ENCODE measurements at places on chromosomes 3 and 15.

- no peaks in the 10 kb centered on the region for H3K36me3 ChIP-seq
- H3K4me1 ChIP-seq: no peaks in the 10 kb centered on the region
- no peak for DNase-seq
- no peaks in the 10 kb centered on the region for H3K27me3 ChIP-seq
Observed at GRCh38 chr3:39639344-39640236, 169.8 kb upstream of the MYRIP start.

GRCh38 chr3:66393333-66394005 is 107.4 kb downstream of the LRIG1 start:
- no peaks in the 10 kb centered on the region for H3K27me3 ChIP-seq
- H3K36me3 ChIP-seq: no peaks in the 10 kb centered on the region
- H3K4me3 ChIP-seq: no peak overlapping the region

GRCh38 chr3:156036258-156037053 is 83.9 kb upstream of the KCNAB1 start:
- no peak overlapping the region for H3K27ac ChIP-seq
- H3K4me1 ChIP-seq: no peaks in the 10 kb centered on the region
- no peaks in the 10 kb centered on the region for H3K27me3 ChIP-seq
- no peaks in the 10 kb centered on the region for H3K36me3 ChIP-seq

DNA sequence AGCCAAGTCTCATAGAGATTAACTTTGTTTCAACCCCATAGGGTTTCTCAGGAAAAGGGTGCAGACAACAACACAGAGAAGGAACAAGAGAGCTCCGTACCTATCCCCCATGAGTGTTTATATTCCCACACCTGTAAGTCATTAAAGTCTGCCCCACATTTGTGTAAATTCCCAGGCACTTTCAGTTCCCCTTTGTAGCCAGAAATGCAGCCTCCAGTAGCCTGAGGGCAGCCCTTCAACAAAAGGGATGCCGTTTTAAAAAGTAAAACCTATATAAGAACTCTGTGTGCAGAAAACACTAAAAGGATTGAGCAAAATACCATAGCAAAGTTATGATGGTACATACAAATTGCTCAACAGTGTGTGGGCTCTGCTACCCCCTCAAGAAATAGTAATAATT is 59.7 kb upstream of the TMEM108 start:
- no peak for DNase-seq
- H3K27ac ChIP-seq: no peak overlapping the region
- H3K36me3 ChIP-seq: no peaks in the 10 kb centered on the region
- H3K4me3 ChIP-seq: no peak overlapping the region
- no peaks in the 10 kb centered on the region for H3K27me3 ChIP-seq
- H3K4me1 ChIP-seq: no peaks in the 10 kb centered on the region

DNA sequence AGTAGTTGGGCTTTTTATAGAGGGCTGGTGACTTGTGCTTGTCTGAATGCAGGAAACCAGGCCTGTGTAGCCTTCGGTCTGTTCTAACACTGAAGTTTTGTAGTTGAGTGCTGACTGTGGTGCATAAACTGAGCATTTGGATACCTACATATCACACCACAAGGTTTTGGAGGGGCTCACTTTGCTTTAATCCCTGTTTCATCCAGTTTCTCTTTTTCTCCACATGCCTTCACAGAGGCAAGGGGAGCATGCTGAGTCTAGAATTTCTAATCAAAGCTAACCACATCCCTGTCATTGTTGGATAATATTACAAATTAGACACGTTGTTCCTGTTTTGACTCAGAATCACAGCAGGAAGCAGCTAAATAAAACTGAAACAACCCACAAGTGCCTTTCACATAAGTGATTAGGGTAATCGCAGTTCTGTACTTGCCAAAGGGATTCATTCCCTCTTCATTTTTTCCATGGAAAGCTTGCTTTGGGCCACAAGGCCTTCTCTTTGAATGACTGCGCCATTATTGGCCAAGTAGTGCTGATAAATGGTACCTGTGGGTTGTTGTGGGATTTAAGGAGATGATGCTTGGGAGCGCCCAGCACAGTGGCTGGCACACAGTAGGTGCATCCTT is 48.9 kb downstream of the TGFBR2 start:
- H3K27me3 ChIP-seq: no peaks in the 10 kb centered on the region
- no peaks in the 10 kb centered on the region for H3K36me3 ChIP-seq
- no peak overlapping the region for H3K4me3 ChIP-seq

- no peak for DNase-seq
- H3K27me3 ChIP-seq: no peaks in the 10 kb centered on the region
- no peak overlapping the region for H3K4me3 ChIP-seq
- peak overlapping the region; percentile 93 for H3K27ac ChIP-seq
Observed at GRCh38 chr3:130748467-130748861, 1.8 kb upstream of the PIK3R4 start.

- H3K4me1 ChIP-seq: no peaks in the 10 kb centered on the region
- H3K27me3 ChIP-seq: no peaks in the 10 kb centered on the region
- no peak for DNase-seq
- H3K36me3 ChIP-seq: no peaks in the 10 kb centered on the region
- H3K27ac ChIP-seq: no peak overlapping the region
Observed at GRCh38 chr3:42276141-42277132, 10.5 kb upstream of the CCK start.

GRCh38 chr15:32869776-32870175 is 152.0 kb downstream of the GREM1 start:
- no peaks in the 10 kb centered on the region for H3K36me3 ChIP-seq
- H3K27ac ChIP-seq: no peak overlapping the region

- H3K4me1 ChIP-seq: no peaks in the 10 kb centered on the region
- H3K4me3 ChIP-seq: no peak overlapping the region
- H3K36me3 ChIP-seq: no peaks in the 10 kb centered on the region
Observed at GRCh38 chr3:185629554-185630181, 43.6 kb downstream of the SENP2 start.

GRCh38 chr15:76335307-76336253 is 993 bp upstream of the ISL2 start:
- H3K27ac ChIP-seq: no peak overlapping the region
- peaks cover 48% of the 10 kb centered on the region for H3K27me3 ChIP-seq
- H3K4me1 ChIP-seq: no peaks in the 10 kb centered on the region
- no peaks in the 10 kb centered on the region for H3K36me3 ChIP-seq
- H3K4me3 ChIP-seq: no peak overlapping the region

- H3K27me3 ChIP-seq: no peaks in the 10 kb centered on the region
- no peak overlapping the region for H3K27ac ChIP-seq
- H3K36me3 ChIP-seq: no peaks in the 10 kb centered on the region
- no peak for DNase-seq
- H3K4me1 ChIP-seq: no peaks in the 10 kb centered on the region
Observed at GRCh38 chr3:100781301-100781700, 72.0 kb downstream of the TFG start.

- no peak for DNase-seq
- H3K27me3 ChIP-seq: no peaks in the 10 kb centered on the region
- no peaks in the 10 kb centered on the region for H3K36me3 ChIP-seq
- no peak overlapping the region for H3K27ac ChIP-seq
Observed at GRCh38 chr15:70859322-70859908, 5.5 kb upstream of the LARP6 start.

DNA sequence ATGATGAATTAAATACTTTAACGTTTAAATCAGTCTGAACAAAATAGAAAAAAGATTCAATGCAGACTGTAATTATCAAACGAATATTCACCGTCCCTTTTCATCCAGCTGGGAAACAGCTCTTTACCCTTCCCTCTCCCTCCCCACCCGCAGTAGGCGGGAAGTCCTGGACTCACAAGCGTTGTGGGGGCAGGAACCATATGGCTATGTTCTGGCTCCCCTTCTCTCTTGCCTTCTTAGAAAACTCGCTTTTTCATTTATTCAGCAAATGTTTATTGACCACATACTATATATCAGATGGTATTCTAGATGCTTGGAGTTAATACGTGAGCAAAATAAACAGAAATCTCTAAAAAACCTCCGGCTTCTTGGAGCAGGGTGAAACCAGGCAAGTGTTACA is 715 bp upstream of the SCAPER start:
- H3K4me1 ChIP-seq: peaks cover 5% of the 10 kb centered on the region
- no peak for DNase-seq
- H3K36me3 ChIP-seq: no peaks in the 10 kb centered on the region
- H3K27ac ChIP-seq: peak overlapping the region; percentile 90
- H3K27me3 ChIP-seq: no peaks in the 10 kb centered on the region

GRCh38 chr15:93066224-93066681 is 22.8 kb downstream of the RGMA start:
- no peaks in the 10 kb centered on the region for H3K36me3 ChIP-seq
- peak overlapping the region; percentile 67 for H3K27ac ChIP-seq
- H3K4me1 ChIP-seq: no peaks in the 10 kb centered on the region

- DNase-seq: no peak
- no peaks in the 10 kb centered on the region for H3K36me3 ChIP-seq
- no peaks in the 10 kb centered on the region for H3K27me3 ChIP-seq
- H3K27ac ChIP-seq: no peak overlapping the region
- no peaks in the 10 kb centered on the region for H3K4me1 ChIP-seq
- no peak overlapping the region for H3K4me3 ChIP-seq
Observed at GRCh38 chr3:190224863-190225692, 97.2 kb downstream of the CLDN1 start.

DNA sequence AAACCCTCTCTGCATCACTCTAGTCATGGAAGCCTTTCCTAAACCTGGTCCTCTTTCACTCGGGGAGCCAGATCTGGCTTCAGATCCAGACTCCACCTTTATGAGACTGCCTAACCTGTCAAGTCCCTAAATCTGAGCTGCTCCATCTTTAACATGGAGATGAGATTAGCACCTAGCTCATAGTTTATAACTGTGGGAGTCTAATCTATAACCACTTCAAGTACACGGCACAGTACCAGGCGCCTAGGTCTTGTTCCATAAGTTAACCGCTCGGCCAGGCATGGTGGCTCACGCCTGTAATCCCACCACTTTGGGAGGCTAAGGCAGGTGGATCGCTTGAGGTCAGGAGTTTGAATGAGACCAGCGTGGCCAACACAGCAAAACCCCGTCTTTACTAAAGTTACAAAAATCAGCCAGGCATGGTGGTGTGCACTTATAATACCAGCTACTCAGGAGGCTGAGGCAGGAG is 30.3 kb downstream of the TPM1 start:
- H3K27ac ChIP-seq: peak overlapping the region; percentile 83
- DNase-seq: no peak
- H3K27me3 ChIP-seq: no peaks in the 10 kb centered on the region

DNA sequence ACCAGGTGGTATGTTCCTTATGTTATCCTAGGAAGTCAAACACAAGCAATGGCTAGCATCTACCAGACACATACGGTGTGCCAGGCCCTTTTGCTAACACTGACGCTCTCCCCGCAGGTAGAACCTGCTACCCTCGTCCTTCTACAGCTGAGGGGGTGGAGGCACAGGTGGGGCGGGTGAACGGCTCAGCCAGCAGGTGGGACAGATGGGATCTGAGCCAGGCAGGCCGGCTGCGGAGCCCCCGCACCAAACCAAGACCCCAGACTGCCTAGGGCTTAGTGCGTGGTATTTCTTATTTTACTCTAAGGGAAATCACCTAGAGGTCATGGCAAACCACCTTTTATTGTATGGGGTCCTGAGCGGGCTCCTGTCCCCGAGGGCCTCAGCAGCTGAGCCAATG is 53.9 kb upstream of the PCSK6 start:
- no peaks in the 10 kb centered on the region for H3K36me3 ChIP-seq
- H3K27ac ChIP-seq: no peak overlapping the region
- H3K4me3 ChIP-seq: no peak overlapping the region
- H3K27me3 ChIP-seq: no peaks in the 10 kb centered on the region
- DNase-seq: no peak

GRCh38 chr3:151992326-151993041 is 119.0 kb downstream of the SUCNR1 start:
- no peak overlapping the region for H3K4me3 ChIP-seq
- no peaks in the 10 kb centered on the region for H3K36me3 ChIP-seq
- no peak for DNase-seq
- no peaks in the 10 kb centered on the region for H3K27me3 ChIP-seq
- H3K27ac ChIP-seq: no peak overlapping the region
- no peaks in the 10 kb centered on the region for H3K4me1 ChIP-seq

GRCh38 chr3:65894126-65894525 is 144.6 kb downstream of the MAGI1 start:
- H3K36me3 ChIP-seq: no peaks in the 10 kb centered on the region
- no peaks in the 10 kb centered on the region for H3K27me3 ChIP-seq
- H3K4me1 ChIP-seq: no peaks in the 10 kb centered on the region
- no peak for DNase-seq

GRCh38 chr3:109363634-109364033 is 26.3 kb upstream of the DPPA4 start:
- no peak for DNase-seq
- H3K27ac ChIP-seq: no peak overlapping the region
- H3K4me1 ChIP-seq: no peaks in the 10 kb centered on the region
- no peaks in the 10 kb centered on the region for H3K27me3 ChIP-seq
- no peaks in the 10 kb centered on the region for H3K36me3 ChIP-seq
- no peak overlapping the region for H3K4me3 ChIP-seq

DNA sequence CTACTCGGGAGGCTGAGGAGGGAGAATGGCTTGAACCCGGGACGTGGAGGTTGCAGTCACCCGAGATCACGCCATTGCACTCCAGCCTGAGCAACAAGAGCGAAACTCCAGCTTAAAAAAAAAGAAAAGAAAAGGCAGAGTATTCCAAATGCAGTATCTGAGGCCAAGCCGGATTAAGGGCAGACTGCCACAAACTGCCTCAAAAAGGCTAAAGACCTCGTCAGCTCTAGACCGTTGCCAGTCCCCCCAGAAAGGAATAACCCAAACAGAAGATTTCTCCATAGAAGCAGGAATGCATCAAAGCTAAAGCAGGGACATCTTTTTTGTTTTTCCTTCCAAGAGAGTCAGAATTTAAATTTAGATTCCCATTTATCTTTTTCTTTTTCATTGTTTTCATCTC is 72.9 kb downstream of the TM4SF4 start:
- no peaks in the 10 kb centered on the region for H3K4me1 ChIP-seq
- H3K27ac ChIP-seq: peak overlapping the region; percentile 76
- no peaks in the 10 kb centered on the region for H3K27me3 ChIP-seq
- H3K36me3 ChIP-seq: no peaks in the 10 kb centered on the region
- no peak overlapping the region for H3K4me3 ChIP-seq

DNA sequence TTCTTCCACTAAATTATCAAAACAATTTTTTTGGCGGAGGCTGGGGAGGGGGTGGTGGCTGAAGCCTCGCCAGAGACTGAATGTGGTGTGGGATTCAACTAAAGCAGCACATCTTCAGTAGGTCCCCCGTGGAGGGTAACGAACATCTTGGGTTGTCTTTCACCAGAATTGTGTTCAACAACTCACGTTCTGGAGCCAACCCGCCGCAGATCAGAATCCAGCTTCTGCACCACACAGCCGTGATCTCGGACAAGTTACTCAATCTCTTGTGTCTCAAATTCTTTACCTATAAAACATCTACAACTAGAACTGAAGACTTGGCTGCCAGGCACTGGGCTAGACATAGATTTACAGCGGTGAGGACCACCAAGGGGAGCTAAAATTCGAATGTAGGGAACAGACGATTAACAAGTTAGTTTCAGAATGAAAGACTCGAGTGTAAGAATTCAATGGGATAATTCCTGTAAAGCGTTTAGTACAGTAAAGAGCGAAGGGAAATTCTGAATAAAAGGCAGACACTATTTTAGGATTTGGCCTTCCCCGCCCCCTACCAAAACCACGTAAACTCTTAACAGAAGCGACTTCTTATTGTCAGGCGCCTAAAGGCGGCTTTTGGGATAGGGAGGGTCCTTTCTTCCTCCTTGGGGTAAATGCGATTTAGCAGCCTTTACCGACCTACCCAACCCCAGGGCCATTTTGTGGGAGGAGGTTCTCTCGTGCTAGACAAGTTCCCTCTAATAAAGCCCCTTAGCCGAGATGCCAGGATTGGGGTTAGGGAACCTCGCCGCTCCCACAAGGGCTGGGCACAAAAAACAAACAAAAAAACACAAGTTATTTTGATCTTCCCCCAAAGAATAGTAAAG is 697 bp upstream of the RAB5A start:
- DNase-seq: peak; percentile 16
- H3K4me3 ChIP-seq: peak overlapping the region; percentile 97
- H3K27ac ChIP-seq: peak overlapping the region; percentile 97
- H3K27me3 ChIP-seq: no peaks in the 10 kb centered on the region
- H3K36me3 ChIP-seq: no peaks in the 10 kb centered on the region

Data from uterus (tissue), 4 donors.